ENCODE measurements at places on chromosomes 5 and 9.

DNA sequence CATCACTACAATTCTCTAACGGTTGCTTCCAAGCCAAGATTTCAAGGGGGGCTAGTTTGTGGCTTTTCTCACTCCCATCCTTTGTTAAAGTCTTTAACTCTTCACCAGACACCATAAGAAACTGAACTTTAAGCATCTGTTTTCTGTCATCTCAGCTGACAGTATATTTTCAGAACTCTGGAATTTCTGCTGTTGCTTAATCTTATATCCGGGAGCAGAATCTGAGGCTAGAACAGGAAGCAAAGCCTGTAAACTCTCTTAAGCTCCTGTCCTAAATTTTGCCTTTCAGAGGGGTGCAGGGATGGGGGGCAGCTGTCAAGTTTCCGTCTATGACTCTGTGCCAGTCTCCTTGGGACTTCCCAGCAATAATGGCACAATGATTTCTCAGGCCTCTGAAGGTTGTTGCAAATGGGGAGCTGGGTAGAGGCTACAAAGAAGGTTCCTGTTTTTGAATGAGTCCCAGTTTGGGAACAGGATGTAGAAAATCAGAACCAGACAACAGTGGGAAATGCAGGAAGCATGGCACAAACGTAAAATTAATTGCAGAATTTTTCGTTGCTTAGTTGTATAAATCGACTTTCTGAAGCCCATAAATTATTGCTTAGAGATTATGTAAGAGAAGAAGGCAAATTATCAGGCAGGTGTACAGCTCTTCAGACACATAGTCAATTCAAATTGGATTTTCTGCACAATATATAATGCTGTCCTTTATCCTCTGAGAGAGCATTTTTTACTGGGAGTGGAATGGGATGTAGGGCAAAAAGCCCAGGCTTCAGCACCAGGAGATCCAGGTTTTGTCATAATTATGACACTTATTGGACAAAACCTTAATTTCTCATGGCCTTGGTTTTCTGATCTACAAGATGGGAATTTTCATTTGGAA is 430.9 kb downstream of the DMAC1 start:
- no peak for DNase-seq

DNA sequence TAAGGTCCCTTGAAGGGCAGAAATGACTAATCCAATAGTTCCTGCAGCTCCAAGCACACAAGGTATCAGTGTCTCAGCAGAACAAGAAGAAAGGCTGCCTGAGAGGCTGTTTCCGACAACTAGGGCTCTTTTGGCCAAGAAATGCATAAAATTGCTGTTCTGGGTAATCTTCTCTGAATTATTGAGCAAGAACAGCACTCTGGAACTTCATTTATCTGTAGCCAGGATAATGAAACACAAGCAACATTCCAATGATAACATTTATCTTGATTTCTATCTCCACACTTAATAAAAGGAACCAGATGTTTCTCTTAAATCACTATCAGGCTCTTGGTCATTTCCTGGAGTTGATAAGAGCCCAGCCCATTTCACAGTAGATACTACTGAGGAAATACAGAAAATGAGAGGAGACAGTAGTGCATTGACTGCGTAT is 17.0 kb upstream of the AUH start:
- DNase-seq, result no peak

GRCh38 chr5:157965040-157965678 is 106.2 kb upstream of the CLINT1 start:
- no peak for DNase-seq

- DNase-seq, result no peak
Measured at GRCh38 chr9:84136119-84136868, 155.7 kb downstream of the RMI1 start.

GRCh38 chr9:75185585-75186170 is 97.4 kb downstream of the OSTF1 start:
- DNase-seq, result no peak
